ENCODE measurements at places on chromosomes 3 and 15.

DNA sequence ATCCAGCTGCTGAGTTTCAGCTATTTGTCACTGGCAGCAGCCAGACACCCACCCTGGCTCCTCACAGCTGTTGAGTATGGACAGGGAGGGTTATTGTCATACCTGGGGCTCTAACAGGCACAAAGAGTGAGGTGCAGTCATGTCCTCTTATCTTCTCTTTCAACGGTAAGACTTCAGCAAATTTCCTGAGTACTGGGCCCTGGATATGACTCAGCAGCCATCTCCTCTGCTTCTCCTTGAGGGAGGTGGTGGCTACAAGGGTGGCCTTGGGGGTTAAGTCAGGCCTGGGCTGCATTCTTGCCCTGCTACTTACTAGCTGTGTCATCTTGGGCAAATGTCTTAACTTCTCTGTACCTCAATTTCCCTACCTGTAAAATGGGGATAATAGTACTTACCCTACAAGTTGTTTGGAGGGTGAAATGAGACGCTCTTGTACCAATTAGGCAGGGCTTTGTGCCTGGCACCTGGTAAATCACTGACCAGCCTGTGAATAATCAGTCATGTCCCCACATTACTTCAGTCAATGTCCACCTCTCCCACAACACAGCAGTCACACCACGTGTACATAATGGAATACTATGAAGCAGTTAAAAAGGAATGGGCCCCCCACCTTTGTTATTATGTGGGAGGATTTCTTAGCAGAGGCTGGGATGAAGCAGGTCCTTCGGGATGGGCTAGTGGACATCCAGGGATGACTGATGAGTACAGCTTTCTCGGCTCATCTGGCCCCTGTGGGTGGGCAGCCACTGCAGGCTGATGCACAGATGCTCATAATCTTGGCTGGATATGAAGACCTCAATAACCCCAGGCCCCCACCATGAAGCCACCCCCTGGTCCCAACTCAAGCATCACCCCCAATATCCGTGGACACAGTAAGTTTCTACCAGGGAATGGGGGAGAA lies 528.8 kb downstream of the SHQ1 start:
- DNase-seq, result no peak

GRCh38 chr3:149274220-149274619 lies 52.6 kb upstream of the CP start:
- DNase-seq, result no peak

- no peak for DNase-seq
Observed at GRCh38 chr3:140823106-140823505, 118.5 kb upstream of the SLC25A36 start.

- no peak for DNase-seq
Observed at GRCh38 chr3:184656829-184657681, 54.8 kb downstream of the MAGEF1 start.

- DNase-seq, result no peak
Observed at GRCh38 chr3:47910777-47911440, 105.3 kb downstream of the MAP4 start.

DNA sequence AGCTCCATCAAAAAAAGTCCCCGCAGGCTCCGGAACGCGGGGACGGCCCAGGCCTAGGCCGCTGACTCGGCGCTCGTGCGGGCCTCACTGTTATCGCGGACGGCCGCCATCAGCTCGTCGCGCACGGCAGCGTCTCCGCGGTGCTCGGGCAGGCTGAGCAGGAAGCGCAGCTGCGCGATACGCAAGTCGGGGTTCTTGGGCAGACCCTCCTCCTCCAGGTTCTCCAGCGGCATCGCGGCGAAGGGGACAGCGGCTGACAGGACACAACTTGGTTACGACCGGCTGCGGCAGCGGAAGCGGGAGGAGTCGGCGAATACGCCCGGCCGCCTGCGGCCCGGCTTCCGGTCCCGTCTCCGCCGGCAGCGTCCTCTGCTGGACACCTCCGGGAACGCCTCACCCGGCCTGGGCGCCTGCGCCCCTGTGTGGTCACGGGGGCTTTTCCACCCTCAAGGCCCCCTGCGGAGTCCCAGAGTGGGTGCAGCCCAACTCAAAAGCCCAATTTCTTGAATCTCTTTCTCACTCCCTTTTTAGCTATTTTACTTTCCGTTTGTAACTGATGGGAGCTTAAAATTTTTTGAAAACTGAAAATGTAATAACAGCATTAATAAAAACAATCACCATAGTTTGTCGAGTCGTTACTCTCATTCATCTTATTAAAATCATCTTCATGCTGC lies at the start of gene PSMD6:
Gene PSMD6 (minus strand): TSS at position 308 of the 674 bp plus-strand sequence. CDS start 75 bp downstream, at position 233.
- DNase-seq, result peak; percentile 93

GRCh38 chr15:62391641-62392262 lies 226.7 kb upstream of the C2CD4B start:
- no peak for DNase-seq

- no peak for DNase-seq
Observed at GRCh38 chr3:5485427-5485826, 297.9 kb downstream of the EDEM1 start.

DNA sequence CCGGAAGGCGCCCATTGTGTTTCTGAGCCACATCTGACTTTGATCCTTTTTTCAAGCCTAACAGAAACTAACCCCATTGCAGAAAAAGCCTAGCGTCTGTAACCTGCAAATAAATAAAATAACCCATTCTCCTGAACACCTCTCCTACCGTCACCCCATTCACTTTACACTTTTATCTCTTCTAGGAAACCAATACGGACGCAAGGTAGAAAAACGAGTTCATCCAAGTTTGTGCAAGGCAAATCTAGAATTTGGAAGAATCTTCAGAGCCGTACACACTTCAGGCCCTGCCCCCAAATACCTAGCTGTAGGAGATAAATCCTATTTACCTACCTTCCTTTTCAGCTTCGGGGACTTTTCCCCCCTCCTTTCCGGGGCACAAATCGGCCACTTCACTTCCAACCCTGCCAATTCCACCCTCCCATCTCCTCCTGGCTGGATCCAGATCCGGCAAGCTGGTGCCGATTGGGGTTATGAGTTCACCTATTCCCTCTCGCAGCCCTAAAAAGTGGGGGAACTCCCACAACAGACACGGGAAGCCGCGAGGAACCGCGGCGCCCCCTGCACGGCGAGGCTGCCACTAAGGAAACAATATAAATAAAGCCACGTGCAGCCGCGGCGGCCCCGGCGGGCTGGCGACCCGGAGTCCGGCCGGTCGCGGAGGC lies 987 bp downstream of the PRTG start:
- no peak for DNase-seq

DNA sequence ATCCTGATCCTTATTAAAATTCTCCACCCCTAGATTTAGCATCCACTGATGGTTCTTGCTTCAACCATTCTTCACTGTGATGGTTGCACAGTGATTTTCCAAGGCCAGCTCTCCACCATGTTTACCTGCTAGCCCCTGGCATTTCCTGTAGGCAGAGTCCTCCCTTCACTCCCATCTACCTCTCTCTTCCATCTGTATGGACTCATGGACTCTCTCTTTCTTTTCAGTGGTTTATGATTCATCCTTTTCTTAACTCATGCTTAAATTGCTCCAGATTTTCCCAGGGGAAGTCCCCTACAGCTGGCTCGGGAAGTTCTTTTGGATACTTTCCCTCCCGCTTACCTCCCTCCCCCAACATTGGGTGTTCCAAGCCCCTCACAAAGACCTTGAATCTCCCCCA lies 18.7 kb downstream of the TGM4 start:
- no peak for DNase-seq

GRCh38 chr3:19596408-19596807 lies 337.6 kb downstream of the EFHB start:
- DNase-seq, result no peak

DNA sequence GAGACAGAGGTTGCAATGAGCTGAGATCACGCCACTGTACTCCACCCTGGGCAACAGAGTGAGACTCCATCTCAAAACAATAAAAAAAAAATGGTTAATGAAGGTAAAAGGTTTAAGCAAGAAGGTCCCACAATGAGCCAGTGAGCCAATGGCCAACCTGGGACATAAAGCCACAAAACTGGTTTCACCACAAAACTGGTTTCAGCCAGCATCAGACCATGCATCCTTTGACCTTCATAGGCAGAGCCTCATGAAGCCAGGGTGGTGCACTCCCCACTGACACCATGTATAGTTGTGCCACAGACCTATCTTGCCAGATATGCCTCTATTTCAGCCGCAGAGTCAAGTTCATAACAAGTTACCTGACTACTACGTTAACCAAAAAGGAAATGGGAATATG lies 41.9 kb downstream of the SCAP start:
- no peak for DNase-seq

GRCh38 chr15:37138591-37139215 lies 38.4 kb upstream of the MEIS2 start:
- DNase-seq, result no peak

DNA sequence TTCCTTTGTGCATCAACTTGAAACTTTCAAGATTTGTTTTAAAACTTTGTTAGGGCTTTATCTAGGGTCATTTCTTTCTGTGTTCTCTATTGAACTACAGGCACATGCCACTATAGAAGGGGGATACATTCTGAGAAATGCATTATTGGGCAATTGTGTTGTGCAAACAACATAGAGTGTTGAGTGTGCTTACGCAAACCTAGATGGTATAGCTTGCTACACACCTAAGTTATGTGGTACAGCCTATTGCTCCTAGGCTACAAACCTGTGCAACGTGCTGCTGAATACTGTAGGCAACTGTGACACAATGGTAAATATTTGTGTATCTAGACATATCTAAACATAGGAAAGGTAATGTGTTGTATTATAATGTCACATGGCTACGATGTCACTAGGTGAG lies 33.0 kb upstream of the KLF13 start:
- no peak for DNase-seq

GRCh38 chr3:34000301-34000700 lies 201.9 kb downstream of the PDCD6IP start:
- DNase-seq, result no peak

Data from stimulated activated CD4-positive, alpha-beta T cell treated with anti-CD3 and anti-CD28 coated beads, TNF-alpha, amount 100 ng/mL, for 4 hours (primary cell).